ENCODE measurements at places on chromosomes 1 and 21.

DNA sequence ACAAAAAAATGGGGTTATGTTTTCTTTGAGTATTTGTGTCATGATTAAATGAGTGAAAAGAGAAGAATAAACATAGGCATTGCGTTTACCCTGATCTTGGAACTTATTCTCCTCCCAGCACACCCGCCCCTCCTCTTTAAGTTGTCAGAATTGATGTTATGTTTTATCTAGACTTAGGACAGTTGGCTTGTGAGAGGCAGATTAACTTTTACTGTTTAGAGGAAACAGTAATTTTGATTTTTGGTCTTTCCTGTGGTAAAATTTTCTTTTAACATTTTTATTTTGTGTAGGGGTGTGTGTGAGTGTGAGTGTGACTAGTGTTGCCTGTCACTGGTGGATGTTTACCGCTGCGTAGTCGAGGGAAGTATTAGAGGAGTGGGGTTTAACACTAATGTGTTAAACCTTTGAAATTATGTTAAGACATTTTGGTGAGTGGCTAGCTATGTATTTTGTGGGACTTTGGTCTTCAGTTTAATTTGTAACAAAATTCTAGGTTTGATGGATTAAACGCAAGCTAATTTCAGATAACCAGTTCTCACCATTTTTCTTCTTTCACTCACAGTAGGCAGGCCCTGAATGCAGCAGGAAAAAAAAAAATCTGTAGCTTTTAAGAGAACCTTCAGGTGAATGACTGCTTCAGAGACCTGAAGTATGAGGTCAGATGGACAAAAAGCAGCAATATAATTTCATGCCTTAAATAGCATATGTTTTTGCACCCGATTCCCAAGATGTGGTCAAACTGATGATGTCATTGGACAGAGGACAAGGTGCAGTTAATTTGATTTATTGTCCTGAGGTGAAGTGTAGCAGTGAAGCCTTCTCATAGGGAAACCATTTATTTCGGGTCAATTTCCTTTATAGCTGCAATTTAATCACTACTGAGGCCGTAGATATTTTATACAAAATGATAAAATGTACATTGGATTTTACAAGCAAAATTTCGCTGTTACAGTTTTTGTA is 2.7 kb downstream of the POU2F1 start:
- no peak for DNase-seq

DNA sequence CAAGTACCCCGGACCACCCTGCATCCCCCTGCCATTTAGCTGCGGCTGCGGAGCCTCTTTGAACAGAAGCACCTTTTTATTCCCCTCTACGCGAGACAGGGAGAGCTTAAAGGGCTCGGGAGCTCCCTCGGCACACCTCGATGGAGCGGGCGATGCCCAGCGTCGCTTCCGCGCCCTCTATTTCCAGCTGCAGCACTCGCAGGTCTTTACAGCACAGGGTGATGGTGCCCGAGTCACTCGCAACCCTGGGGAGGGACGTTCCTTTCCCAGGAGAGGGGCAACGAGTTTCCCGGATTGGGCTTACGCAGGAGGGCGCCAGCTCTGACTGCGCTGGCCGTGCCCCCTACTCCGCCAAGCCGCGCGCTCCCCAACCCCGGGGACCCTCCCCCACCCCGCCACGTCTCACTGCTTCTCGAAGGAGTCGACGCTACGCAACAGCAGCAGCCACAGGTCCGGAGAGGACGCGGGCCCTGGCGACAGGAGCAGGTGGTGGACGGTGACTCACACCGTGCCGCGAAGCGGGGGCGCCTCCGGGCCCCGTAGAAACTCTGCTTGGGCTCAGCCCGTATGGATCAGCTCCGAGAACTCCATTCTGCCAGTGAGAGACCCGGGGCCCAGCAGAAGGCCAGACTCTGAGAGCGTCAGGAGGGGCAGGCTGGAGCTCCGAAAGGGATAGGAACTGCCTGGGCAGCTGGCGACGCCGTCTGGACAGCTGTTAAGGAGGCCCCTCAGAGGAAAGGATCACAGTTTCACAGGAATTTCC is 5.8 kb upstream of the FAM167B start:
- peak; percentile 39 for DNase-seq

DNA sequence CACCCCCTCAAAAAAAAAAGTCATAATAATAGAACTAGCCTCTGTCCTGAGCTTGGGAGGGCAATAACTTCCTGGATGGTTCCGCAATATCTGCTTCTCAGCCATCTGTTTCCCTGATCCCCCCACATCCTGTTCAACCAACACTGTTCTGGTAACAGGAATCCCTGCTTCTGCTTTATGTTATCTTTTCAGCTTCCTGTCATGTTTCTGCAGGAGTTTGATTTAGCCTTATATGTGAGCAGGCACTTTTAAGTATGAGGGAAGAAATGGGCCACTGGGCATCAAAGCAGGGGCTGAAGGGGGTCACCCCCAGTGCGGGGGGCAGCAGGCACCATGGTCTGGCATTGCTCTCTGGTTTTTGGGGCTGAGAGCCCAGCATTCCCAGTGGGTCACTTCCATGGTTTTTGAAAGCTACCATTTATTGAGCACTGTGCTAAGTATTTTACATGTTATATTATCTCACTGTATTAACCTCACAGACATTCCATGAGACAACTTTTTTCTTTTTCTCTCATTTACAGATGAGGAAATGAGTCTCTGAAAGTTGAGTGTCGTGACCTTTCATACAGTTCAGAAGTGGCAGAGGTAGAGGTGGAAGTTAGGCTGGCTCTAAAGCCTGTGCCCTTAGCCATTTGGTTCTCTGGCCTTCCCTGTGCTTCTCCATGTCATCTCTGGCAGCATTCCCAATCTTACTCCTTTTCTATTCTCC is 61.9 kb downstream of the DNTTIP2 start:
- peak; percentile 16 for DNase-seq

GRCh38 chr1:66271904-66272254 is 262.1 kb upstream of the SGIP1 start:
- DNase-seq, result no peak

DNA sequence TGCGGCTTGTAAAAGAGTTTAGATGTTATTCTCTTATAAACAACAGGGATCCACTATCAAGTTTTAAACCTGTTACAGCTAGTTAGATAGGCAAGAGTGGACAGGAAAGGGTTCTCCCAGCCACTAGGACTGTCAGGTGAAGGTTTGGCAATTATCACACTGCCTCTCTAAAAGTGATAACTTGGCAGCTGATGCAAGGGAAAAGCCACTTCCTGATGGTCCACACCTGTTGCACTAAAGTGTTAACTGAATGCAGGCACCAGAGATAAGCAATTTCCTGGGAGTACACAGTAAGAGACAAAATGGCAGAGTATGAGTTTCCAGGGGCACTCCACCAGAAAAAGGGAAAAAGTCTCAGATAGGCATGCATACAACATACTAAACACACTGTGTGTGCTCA is 99.4 kb downstream of the VAV3 start:
- DNase-seq, result no peak

DNA sequence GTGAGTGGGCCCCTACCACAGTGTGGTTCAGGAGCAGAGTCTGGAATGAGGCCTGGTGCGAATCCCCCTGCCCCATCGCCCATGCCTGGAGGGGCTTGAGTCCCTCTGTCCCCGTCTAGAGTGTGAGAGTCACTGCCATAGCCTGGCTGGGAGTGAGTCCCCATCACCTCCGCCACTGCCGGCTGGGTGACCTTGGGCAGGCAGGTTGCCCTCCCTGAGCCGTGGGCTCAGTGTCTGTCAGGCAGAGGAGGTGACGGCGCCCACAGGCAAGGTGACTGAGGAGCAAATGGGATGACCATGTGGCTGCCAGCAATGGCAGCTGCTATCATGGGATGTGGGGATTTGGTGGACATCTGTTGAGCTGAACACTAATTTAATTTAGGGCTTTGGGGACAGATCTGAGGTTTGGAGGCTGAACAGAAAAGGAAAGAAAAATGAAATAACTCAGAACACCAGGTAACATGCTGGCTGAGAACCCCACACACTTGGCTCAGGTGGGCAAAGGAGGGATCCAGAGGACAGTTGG is 38.1 kb upstream of the GPR153 start:
- no peak for DNase-seq

DNA sequence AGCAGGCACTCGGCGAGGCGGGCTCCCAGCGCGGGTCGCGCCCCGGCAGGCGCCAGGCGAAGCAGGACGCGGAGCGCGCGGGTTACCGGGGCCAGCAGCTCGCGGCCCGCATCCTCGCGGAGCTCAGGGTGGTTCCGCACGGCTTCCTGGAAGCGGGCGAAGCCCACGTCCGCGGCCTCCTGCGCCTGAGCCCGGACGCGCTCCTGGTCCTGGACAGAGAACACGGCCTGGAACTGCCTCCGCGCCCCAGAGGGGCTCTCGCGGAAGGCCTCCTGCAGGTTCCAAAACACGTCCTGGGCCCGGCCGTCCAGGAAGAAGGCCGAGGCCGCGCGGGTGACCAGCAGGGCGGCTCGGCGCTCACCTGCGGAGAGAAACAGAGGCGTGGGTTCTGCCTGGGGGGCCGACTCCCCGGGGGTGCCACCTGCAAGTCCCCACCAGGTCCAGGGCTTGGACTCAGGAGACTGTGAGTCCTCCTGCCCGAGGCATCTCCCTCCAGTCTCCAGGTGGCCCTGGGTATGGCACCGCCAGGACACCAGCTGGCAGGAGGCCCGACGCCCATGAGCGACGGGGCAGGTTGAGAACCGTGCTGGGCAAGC is 11.4 kb downstream of the TTC34 start:
- DNase-seq, result no peak

- DNase-seq, result no peak
Observed at GRCh38 chr21:34969423-34970166, 79.5 kb downstream of the RUNX1 start.

GRCh38 chr1:20037877-20038276 is 32.1 kb upstream of the PLA2G5 start:
- no peak for DNase-seq

GRCh38 chr1:168195199-168196135 is 16.7 kb downstream of the TIPRL start:
- no peak for DNase-seq

DNA sequence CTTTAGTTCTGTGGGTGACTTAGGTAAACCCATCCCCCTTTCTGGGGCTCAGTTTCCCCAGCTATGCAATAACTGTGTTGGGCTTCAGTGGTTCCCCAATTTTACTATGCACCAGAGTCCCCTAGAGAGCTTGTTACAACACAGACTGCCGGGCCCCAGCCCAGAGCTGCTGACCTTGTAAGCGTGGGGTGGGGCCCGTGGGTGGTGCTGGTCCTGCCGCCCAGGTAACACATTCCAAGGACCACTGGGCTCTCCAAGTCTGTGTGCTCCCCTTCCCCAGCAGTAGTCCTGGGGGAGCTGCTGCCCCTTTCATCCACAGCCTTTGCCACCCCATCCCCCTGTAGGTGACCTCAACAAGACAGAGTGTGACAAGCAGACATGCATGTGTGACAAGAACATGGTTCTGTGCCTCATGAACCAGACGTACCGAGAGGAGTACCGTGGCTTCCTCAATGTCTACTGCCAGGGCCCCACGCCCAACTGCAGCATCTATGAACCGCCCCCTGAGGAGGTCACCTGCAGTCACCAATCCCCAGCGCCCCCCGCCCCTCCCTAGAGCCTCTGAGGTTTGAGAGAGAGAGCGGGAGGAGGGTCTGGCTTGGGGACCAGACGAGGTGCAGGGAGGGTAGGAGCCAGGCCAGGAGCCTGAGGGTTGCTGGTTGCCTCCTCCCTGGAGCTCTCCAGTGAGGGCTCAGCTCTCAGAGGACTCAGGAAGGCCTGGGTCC is 8.9 kb downstream of the PLA2G2F start:
- no peak for DNase-seq

DNA sequence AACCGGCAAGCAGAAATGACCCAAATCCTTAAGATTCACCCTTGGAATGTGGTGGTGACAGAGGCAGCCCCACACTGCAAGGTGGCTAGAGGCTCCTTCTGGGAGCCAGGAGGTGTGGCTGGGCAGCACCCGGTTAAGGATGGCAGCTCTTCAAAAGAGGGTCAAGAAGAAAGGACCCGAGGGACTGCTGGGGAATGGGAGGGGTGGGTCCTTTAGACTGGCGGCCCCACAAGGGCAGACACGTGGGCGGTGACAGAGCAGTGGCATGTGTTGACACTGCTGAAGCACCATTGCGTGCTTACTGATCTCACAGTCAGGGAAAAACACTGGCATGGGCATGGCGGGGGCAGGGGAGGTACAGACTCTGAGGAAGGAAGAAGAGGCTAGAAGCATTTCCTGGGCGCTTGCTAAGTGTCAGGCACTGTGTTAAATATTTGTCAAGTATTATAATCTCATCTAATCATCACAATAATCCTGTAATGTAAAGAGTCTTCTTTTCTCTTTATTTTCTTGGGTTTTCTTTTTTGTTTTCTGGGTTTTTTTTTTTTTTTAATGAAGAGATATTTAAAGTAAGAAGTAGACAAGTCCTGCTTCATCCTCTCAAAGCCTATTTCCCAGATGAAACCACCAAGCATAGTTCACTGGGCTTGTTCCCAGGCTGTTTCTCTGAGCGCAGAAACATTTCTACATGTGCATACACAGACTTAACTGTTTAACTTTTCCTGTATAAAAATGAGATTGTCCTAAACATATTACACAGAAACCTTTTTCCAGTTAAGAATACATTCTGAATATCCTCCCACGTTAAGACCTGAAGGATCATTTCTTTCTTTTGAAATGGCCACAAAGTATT is 165.8 kb upstream of the EDN2 start:
- no peak for DNase-seq

DNA sequence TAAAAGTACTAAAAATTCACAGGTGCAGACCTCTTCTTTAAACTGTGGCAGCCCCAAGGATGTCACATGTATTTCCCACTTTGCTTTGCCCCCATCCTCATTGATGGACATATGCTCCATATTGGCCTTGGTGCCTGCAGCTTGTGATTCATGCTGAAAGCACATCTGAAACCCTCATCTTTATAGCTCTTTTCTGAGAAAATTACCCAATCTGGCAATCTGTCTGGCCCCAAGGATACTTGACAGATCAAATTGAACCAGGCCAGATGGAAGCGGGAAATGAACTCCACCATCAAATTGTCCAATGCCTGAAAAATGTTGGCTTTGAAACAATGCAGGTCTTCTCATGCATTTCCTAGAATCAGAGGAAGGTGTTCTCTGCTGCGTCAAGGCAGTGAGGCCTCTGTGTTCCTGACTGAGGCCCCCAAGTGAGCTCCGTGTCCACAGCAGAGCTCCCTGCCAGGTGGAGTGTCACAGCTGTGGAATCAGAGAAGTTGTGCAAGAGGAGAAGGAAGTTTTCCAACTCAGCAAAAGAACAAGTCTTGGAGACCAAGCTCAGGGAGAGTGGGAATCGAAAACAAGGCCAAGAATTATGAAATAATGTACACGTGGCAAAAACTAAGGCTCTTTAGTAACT is 323.7 kb downstream of the PLPP3 start:
- DNase-seq, result no peak

- DNase-seq, result no peak
Observed at GRCh38 chr1:147822292-147822691, 61.9 kb upstream of the GJA5 start.

Data from NCI-H510A treated with DMSO at 0.1 percent for 48 hours (cell line).